ENCODE measurements at places on chromosomes 1 and 21. TPM values are rescaled to one million over a fixed set of nuclear protein-coding genes. Genes with fewer than 3 reads are reported as not detected.
A peak's percentile ranks its signal among the peaks of the same experiment; 100 is the strongest.

The CCDC185 gene
- total RNA-seq, result not detected

The FCRL5 gene
- 0.10 TPM for total RNA-seq

The CYP4X1 gene
- 3.0 TPM for total RNA-seq

The CASZ1 gene
- total RNA-seq, result 20.9 TPM

GRCh38 chr1:89887270-89887669, 66.4 kb downstream of the LRRC8D start:
- DNase-seq, result no peak

GRCh38 chr1:240465531-240465940, 146.4 kb downstream of the GREM2 start:
- DNase-seq, result no peak

The NUP210L gene
- total RNA-seq, result 0.21 TPM

GRCh38 chr21:45142469-45143308, 68.3 kb downstream of the ADARB1 start:
- peak; percentile 87 for DNase-seq

The BARHL2 gene
- total RNA-seq, result not detected

DNA sequence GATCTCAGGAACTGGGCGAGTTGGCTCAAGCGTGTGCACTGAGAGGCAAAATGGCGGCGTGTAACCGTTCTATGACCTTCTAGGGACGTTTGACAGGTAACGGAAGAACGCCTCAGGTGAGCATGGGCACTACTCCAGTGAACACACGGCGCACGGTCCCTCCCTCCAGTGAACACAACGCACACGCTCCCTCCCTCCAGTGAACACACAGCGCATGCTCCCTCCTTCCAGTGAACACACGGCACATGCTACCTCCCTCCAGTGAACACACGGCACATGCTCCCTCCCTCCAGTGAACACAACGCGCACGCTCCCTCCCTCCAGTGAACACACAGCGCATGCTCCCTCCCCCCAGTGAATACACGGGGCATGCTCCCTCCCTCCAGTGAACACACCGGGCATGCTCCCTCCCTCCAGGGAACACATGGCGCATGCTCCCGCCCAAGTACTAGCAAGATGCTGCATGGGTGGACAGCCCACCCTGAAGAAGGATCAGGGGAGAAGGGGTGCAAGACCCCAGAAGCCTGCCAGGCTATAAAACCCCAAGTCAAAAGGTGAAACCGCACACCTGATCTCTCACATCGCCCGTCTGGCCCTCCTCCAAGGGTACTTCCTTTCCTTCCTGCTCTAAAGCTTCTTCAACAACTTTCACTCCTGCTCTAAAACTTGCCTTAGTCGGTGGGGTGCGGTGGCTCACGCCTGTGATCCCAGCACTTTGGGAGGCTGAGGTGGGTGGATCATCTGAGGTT, 3.5 kb downstream of the C1orf159 start:
- no peak for DNase-seq

GRCh38 chr1:25695090-25695770, 78.6 kb downstream of the MAN1C1 start:
- peak; percentile 62 for DNase-seq

GRCh38 chr1:113993072-113993471, 13.8 kb downstream of the OLFML3 start:
- DNase-seq, result no peak

The PRKCZ gene
- 9.9 TPM for total RNA-seq

- no peak for DNase-seq
Observed at GRCh38 chr1:208759255-208759654, 515.1 kb upstream of the PLXNA2 start.

- DNase-seq, result no peak
Observed at GRCh38 chr1:201009962-201010645, 13.4 kb downstream of the KIF21B start.

GRCh38 chr1:219751870-219752507, 139.1 kb upstream of the ZC3H11B start:
- peak; percentile 43 for DNase-seq

DNA sequence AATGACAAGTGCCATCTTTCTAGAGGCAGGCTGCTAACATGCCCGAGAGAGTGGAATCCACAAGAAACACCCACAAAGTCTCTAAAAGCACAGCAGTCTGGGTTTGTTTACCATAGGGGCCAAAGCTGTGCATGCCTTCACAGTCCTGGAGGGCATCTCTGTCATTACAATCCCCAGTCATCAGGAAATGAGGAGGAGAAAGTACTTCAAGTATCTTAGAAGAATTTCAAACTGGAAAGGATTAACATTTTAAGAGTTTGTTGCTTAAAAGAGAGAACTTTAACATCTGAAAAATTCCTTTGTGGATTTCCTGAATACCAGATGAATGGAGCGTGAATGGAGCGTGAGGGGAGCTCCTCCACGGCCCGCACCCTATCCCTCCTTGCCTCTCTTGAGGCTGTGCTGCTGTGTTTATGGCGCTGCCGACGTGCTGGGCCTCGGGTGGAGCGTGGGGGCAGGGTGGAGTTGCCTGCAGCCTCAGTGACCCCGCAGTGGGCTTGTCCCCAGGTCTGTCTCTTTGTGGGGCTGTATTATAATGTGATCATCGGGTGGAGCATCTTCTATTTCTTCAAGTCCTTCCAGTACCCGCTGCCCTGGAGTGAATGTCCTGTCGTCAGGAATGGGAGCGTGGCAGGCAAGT, 23.3 kb downstream of the SLC6A17 start:
- DNase-seq, result no peak

The ELF3 gene
- total RNA-seq, result 122 TPM

DNA sequence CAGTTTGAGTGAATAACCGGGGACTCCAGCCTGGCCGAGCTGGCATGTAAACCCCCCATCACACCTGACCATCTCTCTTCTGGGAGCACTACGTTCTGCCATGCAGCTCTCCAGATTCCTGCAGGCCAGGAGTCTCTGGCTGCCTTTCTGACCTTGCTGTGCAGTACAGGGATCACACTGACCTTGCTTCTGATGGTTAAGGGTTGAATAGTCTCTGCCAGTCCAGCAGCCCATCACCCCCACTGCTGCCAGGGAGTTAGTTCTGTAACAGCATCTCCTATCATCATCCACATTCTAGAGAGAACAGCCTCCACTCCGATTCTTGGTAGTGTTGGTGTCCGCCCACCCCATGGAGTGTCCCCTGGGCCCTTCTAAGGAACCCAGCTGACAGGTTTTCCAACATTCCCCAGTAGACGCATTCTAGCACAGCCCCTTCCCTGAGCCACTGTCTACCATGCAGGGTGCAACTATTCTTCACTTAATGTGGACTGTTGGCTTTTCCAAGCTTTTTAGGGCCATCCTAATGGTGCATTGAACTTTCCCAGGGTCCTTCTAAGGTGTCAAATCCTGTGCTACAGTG, 109.8 kb downstream of the RIPK4 start:
- DNase-seq, result no peak

- no peak for DNase-seq
Observed at GRCh38 chr1:15226388-15227255, 20.4 kb upstream of the FHAD1 start.

DNA sequence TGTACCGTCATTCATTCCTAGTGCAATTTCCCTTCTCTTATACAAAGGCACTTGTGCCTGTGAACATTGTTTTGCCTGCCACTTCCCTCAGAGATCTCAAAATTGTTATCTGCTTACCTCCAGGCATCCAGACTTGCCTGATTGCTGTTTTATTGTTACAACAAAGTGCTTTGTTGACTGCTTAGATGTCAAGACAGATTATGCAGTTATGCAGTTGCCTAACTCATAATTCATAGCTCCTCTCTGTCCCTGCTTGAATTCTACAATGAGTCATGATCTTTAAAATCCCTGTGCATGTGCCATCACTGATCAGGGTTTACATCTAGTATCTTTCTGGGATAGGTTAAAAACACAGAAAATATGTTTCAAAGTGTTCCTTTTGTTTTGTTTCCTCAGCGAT, 24.5 kb downstream of the CXADR start:
- no peak for DNase-seq

GRCh38 chr1:47624531-47624930, 186.7 kb downstream of the FOXD2 start:
- DNase-seq, result peak; percentile 37

GRCh38 chr1:37174876-37175275, 140.6 kb upstream of the GRIK3 start:
- no peak for DNase-seq

The NHLH1 gene
- not detected for total RNA-seq

The KRTAP21-2 gene
- total RNA-seq, result not detected

DNA sequence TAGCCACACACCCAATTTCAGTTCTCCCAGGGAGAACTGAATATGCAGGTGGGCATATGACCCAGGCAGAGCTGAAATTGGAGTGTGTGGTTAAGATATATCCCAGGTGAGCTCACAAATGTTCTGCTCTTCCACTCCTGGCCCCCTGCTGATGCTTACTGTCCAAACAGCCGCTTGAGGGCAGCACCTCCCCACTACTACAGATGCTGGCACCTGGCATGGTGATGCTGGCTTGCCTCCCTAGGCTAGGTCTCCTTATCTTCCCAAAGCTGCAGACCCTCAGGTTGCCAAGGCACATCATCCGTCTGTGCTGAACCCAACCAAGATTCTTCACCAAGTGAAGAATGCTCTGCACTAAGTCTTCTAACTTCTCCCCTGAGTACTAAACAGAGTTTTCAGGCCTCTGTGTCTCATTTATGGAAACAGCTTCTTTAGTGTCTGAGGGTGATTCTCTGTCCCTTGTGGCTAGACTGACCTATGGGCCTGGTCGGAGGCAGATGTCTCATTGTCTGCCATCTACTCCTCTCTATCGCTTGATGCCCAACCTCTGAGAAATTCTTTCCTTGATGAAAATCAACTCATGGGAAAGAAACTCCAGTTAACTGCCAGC, 27.2 kb downstream of the XCL1 start:
- DNase-seq, result peak; percentile 89

DNA sequence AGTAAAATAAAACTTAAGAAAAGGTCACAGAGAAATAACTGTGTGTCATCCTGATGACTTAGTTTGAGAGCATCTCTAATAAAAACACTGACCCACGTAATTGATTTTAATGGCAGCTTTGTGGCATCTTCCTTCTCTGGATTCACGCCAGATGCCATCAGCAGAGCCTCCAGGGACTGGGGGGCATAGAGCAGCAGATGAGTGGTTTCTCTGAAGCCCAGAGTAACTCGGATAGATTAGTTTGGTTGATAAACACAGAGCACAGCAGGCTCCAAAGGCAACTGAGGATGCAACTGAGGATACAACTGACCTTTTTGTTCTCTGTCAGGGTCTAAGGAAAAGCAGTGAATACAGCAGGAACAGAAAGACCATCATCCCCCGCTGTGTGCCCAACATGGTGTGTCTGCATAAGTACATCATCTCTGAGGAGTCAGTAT, 180.8 kb downstream of the RPS6KC1 start:
- no peak for DNase-seq

GRCh38 chr1:238006779-238007178, 116.1 kb upstream of the ZP4 start:
- no peak for DNase-seq

DNA sequence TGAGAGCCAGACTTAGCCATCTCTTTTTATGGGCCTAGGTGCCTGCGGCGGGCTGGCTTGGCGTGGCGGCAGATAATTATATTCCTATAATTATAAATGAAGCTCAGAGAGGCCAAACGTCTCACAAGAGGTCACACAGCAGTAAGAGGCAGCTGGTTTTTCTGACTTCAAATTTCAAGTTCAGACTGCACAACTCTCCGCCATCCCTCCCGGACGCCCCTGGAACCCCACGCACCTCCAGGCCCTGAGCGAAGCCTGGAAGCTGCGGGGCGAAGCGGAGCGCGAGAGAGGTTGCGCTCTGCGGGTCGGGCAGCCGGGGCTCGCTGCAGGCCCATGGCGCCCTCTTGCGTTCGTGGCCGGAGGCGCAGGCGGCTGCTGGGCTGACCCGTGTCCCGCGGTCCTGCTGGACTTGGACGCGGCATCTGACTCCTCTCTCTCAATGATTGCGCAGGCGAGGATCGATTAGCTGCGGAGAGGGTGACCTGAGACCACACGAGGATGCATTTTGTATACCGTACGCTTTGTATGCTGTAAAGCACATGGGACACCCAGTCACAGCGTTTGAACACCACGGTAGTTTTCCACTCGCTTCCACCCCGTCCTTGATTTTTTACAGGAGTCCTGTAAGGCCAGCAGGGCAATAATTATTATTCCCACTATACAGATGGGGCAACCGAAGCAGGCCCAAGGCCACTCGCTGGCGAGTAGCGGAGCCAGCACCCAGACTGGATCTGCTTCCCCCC, 272.7 kb downstream of the FOXD2 start:
- DNase-seq, result peak; percentile 70

DNA sequence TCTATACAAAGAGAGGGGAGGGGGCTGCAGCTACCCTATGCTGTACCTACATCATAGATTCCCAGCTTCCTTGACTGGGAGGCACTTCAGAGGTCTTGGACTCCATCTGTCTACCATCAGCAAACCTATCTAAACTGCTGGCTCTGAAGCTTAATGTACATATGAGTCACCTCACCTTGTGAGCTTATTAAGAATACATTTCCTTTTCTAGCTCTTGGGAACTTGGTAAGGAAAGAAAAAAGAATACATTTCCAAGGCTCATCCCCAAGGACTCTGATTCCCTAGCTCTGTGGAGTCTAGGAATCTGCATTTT, 50.0 kb upstream of the PRELP start:
- no peak for DNase-seq

DNA sequence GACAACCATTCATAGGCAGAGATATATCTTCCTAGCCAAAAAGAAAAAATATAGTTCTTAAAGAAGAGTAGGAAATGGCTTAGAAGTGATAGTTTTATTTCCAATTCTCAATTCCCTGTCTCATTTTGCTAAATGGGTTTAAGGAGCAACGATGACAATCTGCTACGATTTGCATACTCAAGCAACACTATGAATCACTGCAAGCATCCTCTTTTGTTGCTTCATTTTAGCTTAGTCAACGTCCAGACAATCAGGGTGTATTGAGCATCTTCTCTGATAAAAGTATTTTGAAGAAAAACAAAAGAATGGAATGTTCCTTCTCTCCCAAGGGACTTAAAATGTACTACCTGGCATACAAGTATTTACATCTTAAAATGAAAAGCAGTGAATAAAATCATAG, 80.6 kb downstream of the RGS7 start:
- no peak for DNase-seq

DNA sequence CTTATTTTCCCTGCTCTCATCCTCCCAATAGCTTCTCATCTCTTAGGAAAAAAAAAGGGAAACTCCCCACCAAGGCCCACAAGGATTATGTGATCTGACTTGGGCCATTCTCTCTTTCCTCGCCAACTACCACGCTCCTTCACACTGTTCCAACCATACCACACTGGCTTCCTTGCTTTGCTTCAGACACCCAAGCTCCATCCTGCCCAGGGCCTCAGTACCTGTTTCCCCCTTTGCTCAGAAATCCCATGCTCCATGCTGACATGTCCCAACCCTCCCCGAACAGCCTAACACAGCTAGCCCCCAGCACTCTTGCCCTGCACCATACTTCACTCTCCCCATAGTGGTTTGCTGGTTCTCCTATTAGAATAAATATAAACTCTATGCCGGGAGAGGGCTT, 39.2 kb downstream of the MAB21L3 start:
- no peak for DNase-seq

DNA sequence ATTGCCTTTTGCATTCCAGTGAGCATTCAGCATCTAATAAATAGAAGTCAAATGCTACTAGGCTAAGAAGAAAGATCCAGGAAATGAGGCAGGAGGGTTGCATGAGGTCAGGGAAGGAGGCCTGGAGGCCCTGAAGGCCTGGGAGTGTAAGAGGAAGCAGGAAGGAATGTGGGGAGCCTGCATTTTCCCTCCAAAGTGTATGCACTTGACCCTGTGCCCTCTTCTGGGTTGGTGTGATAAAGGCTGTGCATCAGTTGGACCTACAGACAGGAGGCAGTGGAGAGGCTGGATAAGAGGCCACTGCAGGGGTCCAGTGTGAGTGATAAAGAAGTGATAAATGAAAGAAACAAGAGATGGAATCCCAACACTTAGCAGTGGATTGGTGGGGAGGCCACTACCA, 20.4 kb downstream of the KIAA1614 start:
- no peak for DNase-seq

- peak; percentile 14 for DNase-seq
Observed at GRCh38 chr1:46491443-46492268, 2.0 kb downstream of the DMBX1 start.

All from tongue (tissue), 3 donors.